ENCODE measurements at places on chromosomes 2 and 18.

DNA sequence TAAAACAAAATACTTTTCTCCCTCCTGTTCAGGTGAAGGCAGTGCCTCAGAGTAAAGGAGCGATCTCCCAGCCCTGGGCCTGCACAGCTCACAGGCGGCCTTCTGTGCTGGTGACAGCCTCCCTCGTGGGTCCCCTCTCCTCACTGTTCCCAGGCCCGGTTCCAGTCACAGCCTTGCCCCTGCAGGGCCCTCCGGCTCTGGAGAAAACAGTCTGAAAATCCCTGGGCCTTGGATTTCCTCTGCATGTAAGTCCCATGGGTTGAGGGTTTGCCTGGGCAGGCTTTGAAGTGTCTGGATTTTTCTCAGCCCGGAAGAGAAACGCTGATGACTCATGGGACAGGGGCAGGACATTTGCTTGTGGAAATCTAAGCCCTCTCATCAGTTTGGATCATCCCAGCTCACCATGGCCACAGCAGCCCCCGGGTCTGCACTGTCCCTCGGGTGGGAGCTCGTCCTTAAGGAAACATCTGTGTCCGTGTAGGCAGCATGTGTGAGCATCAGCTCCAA lies 186.1 kb upstream of the RAB12 start:
- DNase-seq = no peak

DNA sequence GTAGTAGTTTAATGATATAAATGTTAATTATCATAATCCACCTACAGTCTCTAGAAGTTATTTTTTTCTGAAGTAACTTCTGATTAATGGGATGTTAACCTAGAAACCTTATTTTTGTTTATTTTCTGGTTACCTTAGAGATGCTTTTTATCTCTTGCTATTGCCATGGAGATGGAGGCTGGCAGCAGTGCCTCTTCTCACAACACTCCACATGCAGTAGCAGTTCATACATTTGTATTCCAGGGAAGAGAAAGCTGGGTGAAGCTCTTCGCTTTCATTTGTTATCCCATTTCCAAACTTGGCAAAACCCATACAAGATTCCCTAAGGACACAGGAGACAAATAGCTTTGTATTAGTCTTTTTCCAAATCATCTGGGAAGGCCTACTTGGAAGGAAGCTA lies 1794.1 kb upstream of the LRRTM1 start:
- no peak for DNase-seq

- DNase-seq = no peak
Measured at GRCh38 chr18:35376393-35376741, 770 bp downstream of the ZNF396 start.

GRCh38 chr2:224178056-224178455 lies 139.0 kb upstream of the SERPINE2 start:
- DNase-seq = no peak

Measured in stimulated activated CD8-positive, alpha-beta memory T cell treated with anti-CD3 and anti-CD28 coated beads, Interleukin-4, amount 100 ng/mL, for 1 hour (primary cell).